G401 (cell line): ENCODE measurements at places on chromosomes 1 and 21.

DNA sequence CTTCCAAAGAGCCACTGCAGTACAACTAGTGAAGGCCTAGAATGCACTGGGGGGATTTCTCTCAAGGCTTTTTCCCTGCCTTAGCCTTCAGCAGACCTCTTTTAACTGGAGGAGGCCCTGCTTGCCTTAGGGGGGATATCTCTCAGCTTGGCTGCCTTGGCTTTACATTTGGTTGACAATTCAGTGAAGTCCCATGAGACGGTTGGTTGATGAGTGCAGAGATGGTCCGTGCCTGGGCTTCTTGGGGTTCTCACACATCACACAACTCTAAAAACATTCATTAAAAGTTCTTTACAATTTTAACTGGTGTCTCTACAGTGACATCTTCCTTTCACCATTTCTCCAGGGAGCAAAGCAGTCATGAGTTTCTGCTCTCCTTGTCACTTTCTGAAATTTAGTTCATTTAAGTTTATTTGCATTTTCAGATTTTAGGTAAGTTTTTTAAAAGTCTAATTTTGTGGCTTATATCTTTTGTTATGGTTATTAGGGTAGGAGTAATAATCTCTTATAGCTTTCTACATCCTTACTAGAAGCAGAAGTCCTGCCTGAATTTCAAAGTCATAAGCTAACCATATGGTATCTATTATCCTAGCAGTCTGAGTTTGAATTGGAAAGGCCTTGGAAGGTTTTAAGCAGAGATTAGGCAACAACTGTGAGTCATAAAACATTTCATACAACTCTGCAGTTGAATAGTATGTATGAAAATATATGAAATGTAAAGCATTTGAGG, 487.6 kb downstream of the DPYD start:
- no peak for DNase-seq

DNA sequence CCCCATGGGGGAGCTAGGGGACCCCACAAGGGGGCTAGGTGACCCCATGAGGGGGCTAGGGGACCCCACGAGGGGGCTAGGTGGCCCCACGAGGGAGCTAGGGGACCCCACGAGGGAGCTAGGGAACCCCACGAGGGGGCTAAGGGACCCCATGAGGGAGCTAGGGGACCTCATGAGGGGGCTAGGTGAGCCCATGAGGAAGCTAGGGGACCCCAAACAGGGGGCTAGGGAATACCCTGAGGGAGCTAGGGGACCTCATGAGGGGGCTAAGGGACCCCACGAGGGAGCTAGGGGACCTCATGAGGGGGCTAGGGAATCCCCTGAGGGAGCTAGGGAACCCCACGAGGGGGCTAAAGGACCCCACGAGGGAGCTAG, 50.5 kb upstream of the DMRTB1 start:
- DNase-seq: no peak

DNA sequence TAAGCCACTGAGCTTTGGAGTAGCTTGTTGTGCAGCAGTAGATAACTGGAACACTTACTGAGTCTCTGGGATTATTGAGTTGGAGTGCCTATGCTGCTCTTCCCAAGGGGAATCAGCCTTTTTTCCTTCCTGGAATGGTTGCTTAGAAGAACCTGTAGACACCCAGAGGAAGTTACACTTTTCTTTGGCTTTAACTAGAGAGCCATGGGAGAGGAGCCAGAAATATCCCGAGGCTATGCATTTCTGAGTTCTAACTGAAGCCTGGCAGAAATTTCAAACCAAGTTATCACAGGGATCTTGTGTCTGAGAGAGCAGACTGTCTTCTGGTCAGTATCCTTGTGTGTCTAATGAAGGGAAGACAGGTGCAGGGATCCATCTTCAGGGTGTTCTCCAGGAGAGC, 28.3 kb downstream of the LAMC1 start:
- no peak for DNase-seq

- DNase-seq: no peak
These were observed 1122.5 kb downstream of the NCAM2 start for GRCh38 chr21:22120616-22121266.

DNA sequence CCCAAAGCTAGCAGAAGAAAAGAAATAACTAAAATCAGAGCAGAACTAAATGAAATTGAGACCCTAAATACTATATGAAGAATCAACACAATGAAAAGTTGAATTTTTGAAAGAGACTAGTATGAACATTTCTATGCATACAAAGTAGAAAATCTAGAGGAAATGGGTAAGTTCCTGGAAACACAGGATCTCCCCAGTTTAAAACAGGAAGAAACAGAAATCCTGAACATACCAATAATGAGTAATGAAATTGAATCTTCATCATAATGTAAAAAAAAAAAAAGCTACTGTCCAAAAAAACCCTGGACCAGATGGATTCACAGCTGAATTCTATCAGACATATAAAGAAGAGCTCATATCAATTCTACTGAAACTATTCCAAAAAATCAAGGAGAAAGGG, 233.5 kb downstream of the PLPP3 start:
- no peak for DNase-seq

- no peak for DNase-seq
These were observed 173.0 kb downstream of the LEPR start for GRCh38 chr1:65593516-65593915.

- DNase-seq: peak; percentile 31
These were observed 3.6 kb upstream of the SPSB1 start for GRCh38 chr1:9289090-9289534.

- DNase-seq: no peak
These were observed 7.2 kb downstream of the DPYD start for GRCh38 chr1:97913506-97914139.

GRCh38 chr21:35222541-35222941, 173.4 kb upstream of the RUNX1 start:
- DNase-seq: no peak

GRCh38 chr1:75099581-75099980, 34.6 kb upstream of the LHX8 start:
- no peak for DNase-seq

DNA sequence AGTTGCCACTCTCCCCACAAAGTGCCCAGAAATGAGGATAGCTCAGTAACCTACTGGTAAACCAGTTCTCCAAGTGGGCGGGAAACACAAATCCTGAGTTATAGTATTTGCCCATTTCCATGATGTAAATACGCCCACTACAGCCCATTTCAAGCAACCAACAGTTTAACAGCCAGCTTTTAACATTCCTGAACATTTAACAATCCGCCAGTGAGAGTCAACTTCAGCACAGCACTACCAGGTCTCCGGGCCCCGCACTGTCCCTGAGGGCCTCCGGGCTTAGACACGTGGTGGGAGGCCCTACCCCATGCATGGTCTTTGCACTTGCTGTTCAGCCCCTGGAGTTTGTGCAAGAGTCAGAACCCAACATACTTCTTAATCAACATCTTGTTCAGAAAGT, 132.0 kb upstream of the CTTNBP2NL start:
- DNase-seq: no peak

GRCh38 chr1:59375321-59376220, 78.7 kb downstream of the FGGY start:
- DNase-seq: no peak

DNA sequence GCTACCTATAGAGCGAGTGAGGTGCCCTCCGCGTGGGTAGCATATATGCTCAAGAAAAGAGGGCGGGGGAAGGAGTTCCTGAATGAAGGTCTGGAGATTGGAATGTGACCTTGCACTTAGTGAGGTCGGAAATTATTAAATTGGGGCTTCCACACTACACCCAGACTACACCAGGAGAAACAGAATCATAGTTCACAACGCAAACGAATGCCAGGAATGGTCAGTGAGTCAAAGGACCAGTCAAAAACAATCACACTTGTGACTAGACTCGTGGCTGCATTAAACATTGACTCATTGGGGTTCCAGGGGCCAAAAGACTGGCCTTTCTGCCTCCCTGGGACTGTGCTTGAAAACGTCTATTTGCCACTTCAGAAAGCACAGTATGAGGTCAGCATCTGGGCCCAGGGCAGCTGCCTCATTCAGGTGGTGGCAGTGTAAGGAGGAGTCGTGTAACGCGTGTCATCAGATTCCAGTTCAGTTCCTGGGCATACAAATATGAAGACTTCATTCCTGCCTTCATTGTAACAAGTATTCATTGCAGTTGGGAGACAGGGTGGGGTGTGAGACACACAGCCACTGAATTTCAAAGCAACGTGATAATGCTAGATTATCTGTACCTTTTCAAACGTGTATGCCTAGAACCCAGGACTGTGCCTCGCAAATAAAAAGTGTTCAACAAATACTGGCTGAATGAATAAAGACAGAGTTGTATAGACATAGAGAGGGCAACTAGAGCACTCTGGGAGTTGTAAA, at the start of gene YOD1:
YOD1 (minus strand) TSS at position 18 of the 753 bp plus-strand sequence. CDS start 178 bp downstream, outside the sequence.
- DNase-seq: no peak
